ENCODE measurements at places on chromosomes 2 and 18.

DNA sequence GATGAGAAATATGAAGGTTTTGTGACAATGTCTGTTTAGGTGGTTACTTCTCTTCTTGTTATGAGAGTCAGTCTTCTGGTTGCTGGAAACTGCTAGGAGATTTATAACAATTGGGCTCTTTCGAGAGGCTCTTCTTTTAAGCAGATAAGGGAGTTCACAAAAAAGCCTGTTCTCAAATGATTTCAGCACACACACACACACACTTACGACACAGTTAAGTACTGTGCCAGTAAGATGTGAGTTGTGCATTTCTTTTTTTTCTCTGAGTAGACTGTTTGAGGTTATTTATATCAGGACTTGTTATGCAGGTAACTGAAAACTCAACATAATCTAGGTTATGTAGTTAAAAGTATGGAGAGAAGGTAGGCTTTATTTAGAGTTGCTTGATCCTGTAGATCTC lies 49.8 kb downstream of the MSH2 start:
- no peak for DNase-seq

DNA sequence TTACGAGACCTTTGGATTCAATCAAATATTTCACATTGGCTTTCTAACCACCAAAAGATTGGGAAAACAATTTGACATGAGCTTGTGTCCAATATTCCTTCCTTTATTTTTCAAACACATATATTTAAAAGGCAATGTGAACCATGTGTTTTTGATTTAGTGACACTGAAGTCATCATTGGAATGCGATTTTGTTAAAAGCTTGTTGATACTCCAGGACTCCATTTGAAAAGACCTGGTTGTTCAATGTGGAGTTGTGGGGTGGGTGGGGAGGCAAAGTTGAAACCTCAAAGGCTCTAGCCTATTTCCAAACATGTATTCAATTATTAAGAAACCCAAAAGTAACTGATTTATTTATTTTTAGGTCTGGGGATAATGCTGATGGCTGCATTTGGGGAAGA lies 114.1 kb upstream of the TRIB2 start:
- DNase-seq: no peak

GRCh38 chr2:114122930-114123329 lies 233.0 kb downstream of the ACTR3 start:
- DNase-seq: no peak

GRCh38 chr2:67651565-67651964 lies 254.4 kb downstream of the ETAA1 start:
- DNase-seq: no peak

GRCh38 chr2:40760071-40760666 lies 308.3 kb upstream of the SLC8A1 start:
- DNase-seq: no peak

DNA sequence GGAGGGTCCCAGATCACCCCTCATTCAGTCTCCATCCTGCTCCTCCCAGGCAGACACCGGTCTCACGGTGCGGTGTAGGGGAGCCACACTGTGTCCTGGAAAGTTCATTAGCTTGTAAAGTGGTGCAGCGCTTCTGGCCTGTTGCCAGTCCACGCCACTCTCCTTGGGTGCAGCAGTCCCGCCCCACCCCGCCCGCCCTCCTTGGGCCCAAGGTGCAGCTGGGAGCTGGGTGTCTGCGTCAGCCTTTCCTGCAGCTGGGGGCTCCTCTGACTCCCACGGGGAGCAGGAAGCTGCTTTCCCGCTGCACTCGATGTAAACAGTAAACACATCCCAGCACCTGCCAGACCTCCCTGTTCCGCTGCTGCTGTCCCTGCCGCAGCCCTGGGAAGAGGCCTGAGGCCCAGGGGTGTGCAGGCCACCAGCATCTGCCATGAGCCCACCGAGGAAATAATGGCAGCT lies 53.8 kb upstream of the ASB18 start:
- no peak for DNase-seq

DNA sequence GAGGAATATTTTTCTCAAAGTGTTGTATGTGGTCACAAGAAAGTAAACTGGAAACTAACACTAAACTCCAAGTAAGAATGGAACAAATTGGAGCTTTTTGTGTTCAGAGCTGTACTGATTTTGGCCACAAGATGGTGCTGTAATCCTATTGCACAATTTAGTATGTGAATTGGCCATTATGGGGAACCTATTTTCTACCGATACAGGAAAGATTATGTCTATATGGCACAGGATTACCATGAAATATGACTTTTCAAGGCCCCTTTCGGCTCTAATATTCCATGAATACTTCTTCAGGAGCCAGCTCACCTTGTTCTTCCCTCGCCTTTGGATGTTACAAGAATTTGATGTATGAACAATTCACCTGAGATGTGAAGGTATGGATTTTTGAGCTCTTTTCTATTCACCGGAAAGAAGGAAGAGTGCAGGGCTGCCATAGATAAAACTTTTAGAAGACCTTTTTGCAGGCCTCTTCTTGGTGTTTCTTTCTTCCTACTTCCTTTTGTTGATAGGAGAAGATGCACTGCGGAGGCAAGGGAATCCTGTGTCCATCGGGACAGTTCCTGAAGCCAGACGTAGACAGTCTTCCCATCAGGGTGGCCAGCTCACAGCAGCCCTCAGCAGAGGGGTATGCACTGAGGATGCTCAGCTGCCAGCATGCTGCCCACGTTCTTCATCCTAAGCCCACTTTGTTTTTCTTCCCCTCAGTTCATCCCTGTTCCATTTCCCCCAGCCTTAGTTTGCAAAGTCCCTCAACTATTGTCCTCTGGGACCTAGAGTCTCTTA lies 13.3 kb downstream of the MRPL44 start:
- no peak for DNase-seq

GRCh38 chr2:181163691-181164090 lies 183.3 kb downstream of the UBE2E3 start:
- no peak for DNase-seq

DNA sequence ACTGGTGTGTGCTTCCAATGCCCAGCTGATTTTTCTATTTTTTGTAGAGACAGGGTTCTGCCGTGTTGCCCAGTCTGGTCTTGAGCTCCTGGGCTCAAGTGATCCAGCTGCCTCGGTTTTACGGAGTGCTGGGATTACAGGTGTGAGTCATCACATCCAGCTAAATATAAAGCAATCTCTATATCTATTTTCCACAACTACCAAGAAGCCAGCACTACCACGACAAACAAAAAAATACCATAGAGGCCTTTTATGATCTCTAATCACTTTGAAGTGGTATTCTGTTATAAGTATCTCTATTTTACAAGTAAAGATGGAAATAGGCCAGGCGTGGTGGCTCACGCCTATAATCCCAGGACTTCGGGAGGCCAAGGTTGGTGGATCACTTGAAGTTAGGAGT lies 34.7 kb downstream of the C2orf74 start:
- DNase-seq: no peak

GRCh38 chr2:105497094-105497493 lies 98.2 kb upstream of the FHL2 start:
- DNase-seq: no peak

DNA sequence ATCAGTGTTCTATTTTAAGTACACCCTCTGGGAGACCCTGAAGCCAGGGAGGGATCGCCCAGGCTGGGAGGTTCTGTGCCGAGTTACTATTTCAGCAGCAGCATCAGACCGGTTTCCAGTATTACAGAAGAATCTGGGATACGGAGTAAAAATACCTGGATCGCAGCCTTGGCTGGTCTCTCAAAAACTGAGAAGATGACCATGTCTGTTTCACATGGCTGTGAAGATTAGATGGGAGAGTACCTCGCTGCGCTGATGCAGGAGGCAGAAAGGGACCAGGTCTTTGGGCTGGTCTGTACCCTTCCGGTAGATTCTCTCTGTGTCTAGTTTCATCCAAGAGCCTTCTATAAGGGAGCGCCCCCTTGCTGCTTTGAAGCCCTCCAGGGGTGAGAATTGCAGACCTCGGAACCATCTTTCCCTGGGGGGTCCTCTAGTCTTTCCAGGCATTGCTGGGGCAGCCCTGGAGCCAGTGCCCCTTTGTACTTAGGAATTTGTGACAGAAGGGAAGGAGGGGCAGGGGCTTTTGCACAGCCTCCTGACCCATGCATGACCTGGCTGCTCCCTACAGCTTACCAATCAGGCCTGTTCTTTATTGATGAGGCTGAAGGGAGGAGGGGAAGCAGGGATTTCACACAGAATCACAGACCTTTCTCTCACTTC lies 56.3 kb upstream of the MAPRE3 start:
- no peak for DNase-seq

GRCh38 chr2:234930397-234930796 lies 21.4 kb upstream of the SH3BP4 start:
- DNase-seq: no peak

Data from stimulated activated CD4-positive, alpha-beta T cell treated with anti-CD3 and anti-CD28 coated beads, Interleukin-1b, Interleukin-23, amount 100 ng/mL, for 1 hour (primary cell).